H7 (cell line): ENCODE measurements at places on chromosomes 6 and 20.
A peak's percentile ranks its signal among the peaks of the same experiment; 100 is the strongest.

GRCh38 chr6:31948753-31949413, 3.0 kb downstream of the CFB start:
- no peak for DNase-seq

DNA sequence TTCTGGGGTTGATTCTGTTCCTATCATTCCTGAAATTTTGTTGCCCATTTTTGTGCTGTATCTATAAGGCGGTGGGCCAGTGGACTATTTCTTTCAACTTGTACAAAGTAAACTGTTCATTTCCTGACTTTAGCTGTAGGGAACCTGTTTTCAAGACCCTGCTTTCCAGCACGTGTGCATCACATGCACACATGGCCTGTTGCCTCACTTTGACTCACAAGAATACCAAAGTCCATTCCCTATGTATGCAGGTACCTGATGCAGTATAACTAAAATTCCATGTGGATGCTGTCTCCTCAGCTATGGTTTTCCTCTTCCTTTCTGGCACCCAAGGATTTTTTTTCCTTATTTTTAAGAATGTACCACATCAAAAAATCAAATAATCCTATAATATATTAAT, 284.1 kb upstream of the MANEA start:
- DNase-seq = no peak

DNA sequence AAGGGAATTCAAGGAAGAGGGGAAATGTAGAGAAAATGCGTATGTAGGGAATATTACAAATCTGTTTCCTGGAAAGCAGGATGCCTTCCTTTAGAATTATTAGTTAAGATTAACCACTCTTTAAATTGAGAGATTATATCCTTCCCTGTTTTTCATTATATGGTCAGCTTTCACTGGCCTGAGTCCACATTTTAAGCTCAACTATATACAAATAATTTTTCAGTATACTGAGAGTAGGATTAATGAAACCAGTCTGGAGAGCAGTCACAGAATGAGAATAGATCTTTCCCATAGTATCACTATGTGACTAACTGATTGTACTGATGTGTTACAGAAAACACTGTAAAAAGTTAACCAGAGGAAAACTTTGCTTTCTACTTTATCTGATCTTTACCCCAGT, 306.3 kb downstream of the LAMA2 start:
- no peak for DNase-seq

GRCh38 chr6:297571-298232, 5.4 kb downstream of the DUSP22 start:
- DNase-seq = peak; percentile 50

DNA sequence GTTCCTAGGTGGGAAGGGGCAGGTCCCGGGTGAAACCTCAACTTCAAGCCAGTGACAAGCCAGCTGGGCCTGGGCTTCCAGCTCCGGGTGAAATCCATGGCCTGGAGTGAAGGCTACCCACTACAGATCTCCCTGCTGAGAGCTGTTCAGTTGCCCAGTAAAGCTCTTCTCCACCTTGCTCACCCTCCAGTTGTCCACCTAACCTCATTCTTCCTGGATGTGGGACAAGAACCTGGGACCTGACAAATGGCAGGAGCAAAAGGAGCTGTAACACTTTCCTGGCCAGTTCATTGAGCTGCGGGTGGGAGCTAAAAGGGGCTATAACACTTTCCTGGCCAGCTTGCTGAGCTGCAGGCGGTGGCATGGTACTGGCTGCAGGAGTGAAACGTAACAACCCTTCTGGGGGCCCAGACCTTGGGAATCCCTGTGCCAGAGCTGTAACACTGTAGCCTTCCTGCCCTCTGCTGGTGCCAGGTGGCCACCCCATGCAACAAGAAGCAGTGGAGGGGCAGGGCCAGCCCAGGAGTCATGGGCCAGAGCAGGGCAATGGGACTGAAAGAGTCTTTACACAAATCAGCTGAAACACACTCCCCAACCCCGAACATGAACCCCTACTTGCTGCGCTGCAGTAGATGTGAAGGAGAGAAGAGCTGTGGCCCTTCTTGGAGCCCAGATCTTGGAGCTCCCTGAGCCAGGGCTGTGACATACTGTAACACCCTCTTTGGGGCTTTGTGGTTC, 3.6 kb upstream of the HINT3 start:
- peak; percentile 57 for DNase-seq

- DNase-seq = no peak
These were observed 208.3 kb downstream of the PHACTR1 start for GRCh38 chr6:12924911-12925310.

- DNase-seq = no peak
These were observed 153.6 kb upstream of the KCNK16 start for GRCh38 chr6:39476151-39476550.

- no peak for DNase-seq
These were observed 225.5 kb downstream of the SOD2 start for GRCh38 chr6:159467473-159468041.

- DNase-seq = no peak
These were observed 10.0 kb downstream of the TRAM2 start for GRCh38 chr6:52566853-52567279.

GRCh38 chr6:56484669-56485068, 158.0 kb downstream of the DST start:
- no peak for DNase-seq

GRCh38 chr6:15405129-15406068, 159.5 kb downstream of the JARID2 start:
- DNase-seq = no peak

DNA sequence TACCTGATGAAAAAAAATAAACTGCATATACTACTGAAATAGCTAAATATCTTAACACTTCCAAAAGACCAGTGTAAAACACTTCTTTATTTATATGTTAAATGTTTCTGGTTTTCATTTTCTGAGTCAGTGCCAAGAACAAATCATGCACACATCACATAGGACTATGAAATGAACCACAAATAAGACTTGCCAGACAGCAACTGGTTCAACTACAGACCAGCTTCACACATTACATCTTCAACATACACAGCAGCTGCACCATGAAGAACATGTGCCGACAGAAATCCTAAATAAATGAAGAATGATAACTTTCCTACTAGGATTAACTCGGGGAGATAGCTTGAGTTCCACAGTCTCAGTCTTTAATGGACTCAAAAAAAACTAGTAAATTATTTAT, 168.3 kb upstream of the STXBP5 start:
- no peak for DNase-seq

- no peak for DNase-seq
These were observed 62.3 kb downstream of the ESR1 start for GRCh38 chr6:151869787-151870186.

DNA sequence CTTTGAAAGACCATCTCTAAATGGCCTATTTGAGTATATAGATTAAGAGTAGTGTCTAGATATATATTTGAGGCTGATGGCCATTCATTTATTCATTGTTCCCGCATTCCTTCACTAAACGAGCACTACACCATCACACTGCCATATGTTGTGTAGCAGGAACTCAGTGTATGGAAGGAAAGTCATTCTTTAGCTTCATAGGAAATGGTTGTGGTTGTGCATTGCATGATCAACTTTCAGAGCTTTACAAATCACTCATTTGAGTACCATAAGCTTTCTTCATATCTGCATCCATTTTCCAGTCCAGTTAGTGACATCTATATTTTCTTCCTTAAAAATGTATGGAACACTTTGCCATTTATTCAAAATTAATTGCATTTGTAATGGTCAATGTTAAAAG, 97.9 kb downstream of the ARID1B start:
- DNase-seq = no peak

DNA sequence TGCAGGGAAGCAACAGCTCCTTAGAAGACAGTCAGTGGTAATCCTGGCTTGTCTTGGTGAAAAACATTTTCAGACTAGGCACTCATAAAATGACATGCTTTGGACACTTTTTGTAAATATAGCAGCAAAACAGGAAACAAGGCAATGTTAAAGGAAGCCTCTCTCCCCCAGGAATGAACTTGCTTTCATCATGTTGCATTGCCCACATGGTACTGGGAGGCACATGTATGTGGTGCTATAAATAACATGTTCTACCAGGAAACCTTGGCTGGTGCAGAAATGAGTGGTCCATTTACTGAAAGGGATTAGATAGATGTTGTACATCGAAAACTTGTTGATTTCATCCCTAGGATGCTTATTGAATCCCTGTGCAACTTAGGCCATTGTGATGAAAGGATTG, 121.4 kb upstream of the RREB1 start:
- no peak for DNase-seq

GRCh38 chr6:6712449-6713403, 124.2 kb downstream of the LY86 start:
- DNase-seq = no peak

- DNase-seq = no peak
These were observed 1383.8 kb upstream of the MAP3K7 start for GRCh38 chr6:91970700-91971099.

DNA sequence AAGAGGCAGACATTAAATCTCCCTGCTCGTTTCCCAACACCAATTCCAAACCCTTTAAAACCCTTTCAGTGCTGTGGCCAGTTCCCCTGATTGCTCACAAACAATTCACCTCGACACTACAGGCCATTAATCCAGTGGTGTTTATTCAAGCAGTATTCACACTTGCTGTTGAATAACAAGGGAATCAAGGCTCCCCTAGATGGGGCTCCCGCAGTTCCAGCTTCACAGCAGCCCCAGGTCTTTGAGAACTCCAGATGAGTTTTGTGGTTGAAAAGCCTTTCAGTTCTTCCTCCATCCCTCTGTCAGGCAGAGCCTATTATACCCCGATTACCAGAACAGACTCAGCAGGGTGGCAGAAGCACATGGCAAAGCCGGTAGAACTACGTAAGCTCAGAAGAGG, 36.2 kb downstream of the JAG1 start:
- peak; percentile 87 for DNase-seq

DNA sequence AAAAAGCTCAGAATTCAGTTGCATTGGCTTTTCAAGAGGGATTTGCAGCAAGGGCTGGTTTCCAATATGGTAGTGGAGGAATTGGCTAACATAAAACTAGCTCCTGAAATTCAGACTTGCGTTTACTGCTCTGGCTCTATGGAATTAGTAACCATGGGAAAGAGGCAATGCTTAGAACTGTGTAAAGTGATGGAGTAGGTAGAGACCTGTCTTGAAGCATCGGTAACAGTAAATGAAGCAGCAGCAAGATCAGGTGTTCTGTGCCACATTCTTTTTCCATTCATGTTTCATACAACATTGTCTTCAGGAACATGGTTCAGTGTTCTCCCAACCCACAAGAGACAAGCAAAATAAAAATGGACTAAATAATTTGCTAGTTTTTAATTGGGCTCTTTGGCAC, 6.5 kb downstream of the IRF4 start:
- no peak for DNase-seq

- no peak for DNase-seq
These were observed 179.5 kb downstream of the TFAP2A start for GRCh38 chr6:10235344-10235743.

DNA sequence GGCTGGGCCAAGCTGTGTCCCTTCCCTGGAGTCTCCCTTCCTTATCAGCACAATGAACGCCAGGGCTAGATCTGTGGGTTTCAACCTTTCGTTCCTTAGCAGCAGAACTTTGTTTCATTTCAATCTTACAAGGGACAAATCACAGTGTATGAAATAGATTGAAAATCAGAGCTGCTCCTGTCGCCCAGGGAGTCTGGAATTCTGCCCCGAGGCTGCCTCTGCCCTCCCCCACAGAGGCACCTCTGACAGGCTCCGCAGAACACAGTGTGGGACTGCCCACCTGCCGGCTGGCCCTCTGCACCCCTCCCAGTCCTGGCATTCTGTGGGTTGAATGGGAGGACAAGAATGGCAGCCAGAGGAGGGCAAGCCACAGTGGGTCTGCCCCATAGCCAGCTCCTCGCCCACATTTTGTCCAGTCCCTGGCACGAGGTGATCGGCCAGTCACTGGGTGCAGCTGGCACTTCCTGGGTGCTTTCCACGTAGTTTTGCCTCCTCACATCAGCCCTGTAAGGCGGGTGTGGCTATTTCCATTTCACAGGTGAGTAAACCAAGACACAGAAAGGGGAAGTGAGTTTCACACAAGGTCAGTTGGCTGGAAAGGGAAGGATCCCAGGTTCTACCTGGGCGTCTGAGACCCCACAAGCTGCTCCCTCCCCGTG, 26.1 kb downstream of the MANBAL start:
- DNase-seq = no peak
